NCI-H748 treated with DMSO at 0.1 percent for 48 hours (cell line): ENCODE measurements at places on chromosomes 16 and 17.
A peak's percentile ranks its signal among the peaks of the same experiment; 100 is the strongest.

DNA sequence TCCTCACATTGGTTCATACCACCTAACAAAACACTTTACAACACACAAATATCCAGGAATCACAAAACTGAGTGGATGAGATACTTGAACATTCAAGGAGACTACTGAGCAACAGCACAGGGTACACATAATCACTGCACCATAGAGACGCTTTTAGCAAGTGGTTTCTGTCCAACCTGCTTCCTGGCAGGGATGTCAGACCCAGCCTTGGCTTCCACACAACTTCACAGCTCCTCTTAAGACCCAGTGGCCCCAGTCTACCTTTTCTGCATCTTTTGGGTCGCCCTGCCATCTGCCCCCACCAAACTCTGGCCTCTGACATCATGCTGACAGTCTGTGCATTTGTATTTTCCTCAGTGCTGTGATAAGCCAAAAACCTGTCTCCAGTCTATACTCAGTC lies 5.9 kb upstream of the CORO6 start:
- DNase-seq, result no peak

DNA sequence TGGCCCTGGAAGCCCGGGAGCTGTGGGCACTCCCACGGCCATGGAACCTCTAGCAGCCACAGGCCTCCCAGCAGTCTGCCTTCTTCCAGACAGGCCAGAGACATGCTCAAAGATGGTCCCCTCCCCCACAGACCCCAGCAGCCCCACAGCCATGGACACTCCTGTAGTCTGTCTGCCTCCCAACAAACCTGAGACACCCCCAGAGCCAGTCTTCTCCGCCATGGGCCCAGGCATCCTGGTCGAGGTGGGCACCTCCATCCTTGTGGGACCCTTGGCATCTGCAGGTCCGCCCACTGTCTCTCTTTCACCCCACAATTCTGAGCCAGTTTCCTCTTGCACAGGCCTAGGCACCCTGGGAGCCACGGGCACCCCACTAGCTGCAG lies 3.1 kb downstream of the KIAA0753 start:
- no peak for DNase-seq

- DNase-seq, result peak; percentile 25
These were observed 742 bp downstream of the PFN1 start for GRCh38 chr17:4947411-4948165.

- no peak for DNase-seq
These were observed 46.7 kb downstream of the C17orf67 start for GRCh38 chr17:56786989-56787482.

DNA sequence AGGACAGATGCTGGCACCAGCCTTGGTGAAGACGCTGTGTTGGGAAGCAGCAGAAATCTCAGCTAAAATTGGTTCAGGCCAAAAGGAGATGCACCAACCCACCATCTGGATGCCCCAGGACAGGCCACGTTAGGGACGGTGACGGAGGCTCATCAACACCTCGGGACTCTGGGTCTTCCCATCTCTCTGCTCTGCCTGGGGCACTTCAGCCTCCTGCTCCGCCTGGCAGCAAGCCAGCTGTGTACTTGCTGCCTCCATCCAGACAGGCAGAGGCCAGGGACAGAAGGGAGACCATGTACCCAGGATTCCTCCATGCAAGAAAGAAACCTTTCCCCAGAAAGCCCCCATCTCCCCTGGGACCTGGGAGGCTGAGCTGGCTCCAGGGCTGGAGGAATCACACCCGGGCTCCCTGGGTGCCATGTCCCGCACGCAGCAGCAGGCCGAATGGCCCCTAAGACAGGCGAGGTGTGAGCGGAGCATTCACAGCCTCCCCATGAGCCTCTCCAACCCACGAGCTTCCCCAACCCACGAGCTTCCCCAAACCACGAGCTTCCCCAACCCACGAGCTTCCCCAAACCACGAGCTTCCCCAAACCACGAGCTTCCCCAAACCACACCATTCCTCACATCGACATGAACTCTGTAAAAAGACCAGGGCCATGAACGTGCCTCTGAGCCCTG lies 274.5 kb downstream of the C16orf95 start:
- no peak for DNase-seq

DNA sequence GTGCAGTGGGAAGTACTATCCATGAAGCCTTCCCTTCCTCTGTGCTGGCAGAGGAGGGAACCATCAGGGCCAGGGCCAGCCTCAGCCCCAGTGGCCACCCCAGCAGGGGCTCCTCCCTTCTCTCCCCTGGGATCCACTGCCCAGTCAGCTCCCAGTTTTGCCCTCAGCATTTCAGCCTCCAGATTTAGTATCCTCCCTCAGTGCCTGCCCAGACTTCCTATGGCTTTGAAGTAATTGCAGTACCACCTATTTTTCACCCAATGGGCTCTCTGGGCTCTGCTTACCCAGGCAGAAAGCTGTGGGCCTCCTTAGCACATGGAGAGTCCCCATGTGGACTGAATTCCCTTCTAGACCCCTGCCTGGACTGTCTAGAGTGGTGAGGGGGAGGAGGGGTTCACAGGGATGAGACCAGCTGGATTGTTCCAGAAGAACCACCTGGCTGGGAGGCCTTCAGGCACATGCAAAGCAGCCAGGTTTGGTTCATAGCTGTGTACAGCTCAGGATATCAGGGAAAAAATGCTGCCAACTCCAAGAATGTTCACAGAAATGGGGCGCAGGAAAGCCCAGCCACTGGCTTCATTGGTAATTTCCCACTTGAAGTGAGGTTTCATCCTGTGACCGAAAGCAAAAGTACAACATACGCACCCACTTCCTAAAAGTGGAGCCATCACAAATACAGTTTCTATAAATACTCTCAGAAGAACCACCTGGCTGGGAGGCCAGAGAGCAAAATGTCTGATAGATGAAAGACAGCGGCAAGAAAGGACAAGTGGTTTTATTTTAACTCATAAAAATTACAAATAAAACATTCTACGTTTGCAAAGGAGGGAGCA lies 15.2 kb upstream of the HERPUD1 start:
- no peak for DNase-seq

DNA sequence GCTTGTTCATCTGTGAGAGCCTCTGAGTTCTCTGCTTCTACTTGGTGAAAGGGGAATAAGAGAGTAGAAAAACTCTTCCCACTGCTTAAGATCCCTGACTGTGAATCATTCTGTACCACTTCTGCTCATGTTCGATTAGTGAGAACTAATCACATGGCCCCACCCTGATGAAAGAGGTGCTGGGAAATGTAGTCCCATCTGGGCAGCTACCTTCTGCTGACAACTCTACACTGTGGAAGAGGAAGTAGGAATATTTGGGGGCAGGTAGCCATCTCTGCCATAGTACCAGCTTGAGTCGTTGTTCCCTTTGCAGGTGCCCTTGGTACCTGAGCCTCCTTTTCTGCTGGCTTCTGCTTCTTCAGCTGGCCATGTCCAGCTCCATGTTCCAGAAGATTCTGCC lies 29.9 kb downstream of the NKD1 start:
- DNase-seq, result no peak

DNA sequence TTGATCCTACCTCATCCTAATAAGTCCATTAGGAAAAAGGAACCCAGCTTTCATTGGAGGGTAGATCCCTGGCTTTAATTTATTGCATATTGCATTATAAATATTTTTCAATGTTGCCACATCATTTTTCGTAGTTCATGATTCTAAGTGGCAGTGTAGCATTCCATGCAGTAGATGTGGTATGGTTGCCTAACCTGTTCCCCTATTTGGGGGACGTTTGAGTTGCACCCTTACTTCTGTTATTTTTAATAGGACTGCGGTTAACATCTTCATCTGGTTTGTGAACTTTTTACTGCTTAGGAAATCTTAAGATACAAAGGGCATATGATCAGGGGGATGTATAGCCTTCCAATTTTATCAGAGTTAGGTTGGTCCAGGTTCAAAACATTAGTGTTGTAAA lies 5.4 kb downstream of the SCPEP1 start:
- no peak for DNase-seq

GRCh38 chr17:73650617-73651200 lies 6.5 kb upstream of the SDK2 start:
- no peak for DNase-seq

DNA sequence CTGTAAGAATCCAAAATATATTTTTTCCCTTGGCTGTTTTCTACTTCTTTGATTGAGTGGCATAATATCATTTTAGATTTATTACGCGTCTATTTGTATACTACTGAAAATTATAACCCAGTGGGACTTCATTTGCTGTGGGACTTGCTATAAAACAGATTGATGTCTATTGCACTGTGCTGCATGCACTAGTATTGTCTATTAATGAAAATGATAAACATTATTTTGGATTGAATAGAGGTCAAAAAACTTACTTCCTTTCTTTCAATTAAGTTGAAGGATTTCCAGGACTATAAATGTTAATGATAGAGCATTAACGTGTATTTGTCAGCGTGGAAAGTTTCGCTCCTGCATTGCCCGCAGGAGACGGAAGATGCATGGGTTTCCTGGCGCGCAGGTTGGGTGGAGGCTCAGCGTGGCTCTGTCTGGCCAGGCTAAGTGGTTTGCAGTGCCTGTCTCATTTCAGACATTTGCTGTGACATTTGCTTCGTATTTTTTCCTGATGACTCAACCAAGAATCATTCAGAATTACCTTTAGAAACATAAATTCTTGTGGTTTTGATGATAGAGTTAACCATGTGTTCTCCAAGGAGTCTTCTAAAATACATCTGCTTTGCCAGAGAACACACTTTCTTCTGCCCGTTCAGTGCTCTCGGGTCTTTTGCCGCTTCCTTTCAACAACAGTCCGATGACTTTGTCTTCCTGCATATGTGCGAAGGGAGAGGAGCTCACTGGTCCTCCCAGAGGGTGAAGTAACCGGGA lies 216.7 kb downstream of the RPTOR start:
- DNase-seq, result peak; percentile 17

DNA sequence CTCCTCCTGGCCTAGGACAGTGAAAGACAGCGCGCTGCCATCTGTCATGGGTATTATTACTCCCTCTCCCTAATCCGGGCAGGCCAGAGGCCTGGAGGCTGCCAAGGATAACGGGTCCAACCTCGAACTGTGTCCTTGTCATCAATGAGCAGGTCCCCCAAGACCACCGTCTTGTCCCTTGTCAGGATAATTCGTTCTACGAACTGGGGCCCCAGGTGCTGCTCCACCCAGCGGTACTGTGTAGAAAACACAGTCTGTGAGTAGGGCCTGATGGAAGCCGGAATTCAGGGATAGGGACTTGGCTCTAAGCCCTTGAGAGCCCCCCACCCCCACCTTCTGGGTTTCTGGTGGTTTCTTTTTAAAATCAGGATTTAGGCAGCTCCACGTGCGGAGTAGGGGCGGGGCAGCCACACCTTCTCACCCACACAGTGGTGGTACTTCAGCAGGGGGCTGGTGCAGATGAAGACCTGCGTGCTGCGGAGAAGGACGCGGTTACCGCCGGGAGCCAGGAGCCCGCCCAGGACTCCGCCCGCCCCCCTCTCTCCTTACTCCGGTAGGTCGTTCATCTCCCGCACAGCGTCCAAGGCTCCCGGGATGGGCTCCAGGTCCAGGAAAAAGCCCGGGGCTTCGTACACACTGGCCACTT lies 787 bp downstream of the NT5C start:
- no peak for DNase-seq

- DNase-seq, result no peak
These were observed 44.0 kb downstream of the HNF1B start for GRCh38 chr17:37700881-37701280.

DNA sequence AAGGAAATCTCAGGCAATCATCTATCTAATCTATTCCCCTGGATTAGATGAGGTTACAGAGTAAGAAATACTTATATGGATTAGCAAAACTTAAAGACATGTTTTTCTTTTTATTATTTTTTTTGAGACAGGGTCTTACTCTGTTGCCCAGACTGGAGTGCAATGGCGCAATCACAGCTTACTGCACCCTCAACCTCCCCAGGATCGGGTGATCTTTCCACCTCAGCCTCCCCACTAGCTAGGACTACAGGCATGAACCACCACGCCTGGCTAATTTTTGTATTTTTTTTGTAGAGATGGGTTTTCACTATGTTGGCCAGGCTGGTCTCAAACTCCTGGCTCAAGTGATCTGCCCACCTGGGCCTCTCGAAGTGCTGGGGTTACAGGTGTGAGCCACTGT lies 3.3 kb upstream of the NFE2L1 start:
- DNase-seq, result no peak

DNA sequence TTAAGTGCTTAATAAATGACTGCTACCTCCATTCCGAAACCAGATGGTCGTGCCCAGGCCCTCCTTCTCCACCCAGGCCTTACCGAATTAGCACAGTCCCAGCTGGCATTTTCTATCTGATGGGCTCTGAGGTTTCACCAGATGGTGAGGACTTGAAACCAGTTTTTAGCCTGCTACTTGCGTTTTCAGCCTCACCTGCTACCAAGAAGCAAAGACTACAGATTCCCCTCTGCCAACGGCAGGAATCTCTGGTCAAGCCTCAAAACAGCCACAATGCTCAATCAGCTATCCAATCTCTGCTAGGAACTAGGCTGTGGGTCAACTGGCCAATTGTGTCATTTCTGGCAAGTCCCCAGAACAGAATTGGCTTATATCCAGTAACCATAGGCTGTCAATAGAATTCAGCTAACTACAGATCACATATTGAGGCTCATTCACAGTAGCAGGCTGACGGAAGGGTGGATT lies 11.7 kb downstream of the PECAM1 start:
- no peak for DNase-seq

DNA sequence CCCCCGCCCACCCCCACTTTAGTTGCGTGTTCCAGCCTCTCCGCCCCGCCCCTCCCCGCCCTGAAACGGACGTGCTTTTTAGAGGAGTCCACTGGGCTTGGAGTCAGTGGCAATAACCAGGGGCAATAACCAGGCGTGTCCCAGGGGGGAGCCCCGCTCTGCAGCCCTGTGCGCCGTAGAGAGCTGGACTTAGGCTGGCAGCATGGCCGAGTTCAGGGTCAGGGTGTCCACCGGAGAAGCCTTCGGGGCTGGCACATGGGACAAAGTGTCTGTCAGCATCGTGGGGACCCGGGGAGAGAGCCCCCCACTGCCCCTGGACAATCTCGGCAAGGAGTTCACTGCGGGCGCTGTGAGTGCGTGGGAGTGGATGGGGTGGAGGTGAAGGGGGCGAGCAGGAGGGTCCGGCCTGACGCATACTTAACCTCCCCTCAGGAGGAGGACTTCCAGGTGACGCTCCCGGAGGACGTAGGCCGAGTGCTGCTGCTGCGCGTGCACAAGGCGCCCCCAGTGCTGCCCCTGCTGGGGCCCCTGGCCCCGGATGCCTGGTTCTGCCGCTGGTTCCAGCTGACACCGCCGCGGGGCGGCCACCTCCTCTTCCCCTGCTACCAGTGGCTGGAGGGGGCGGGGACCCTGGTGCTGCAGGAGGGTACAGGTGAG lies at the start of gene ALOX15B:
Gene ALOX15B (plus strand): TSS at position 106 of the 657 bp plus-strand sequence. CDS start 97 bp downstream, at position 203.
- no peak for DNase-seq
